H9 (cell line): ENCODE measurements at places on chromosomes 7 and 10.
A peak's percentile ranks its signal among the peaks of the same experiment; 100 is the strongest.

GRCh38 chr10:110835841-110836240 is 35.9 kb upstream of the PDCD4 start:
- no peak overlapping the region for H3K27ac ChIP-seq
- no peak overlapping the region for H3K4me3 ChIP-seq
- DNase-seq = no peak
- no peaks in the 10 kb centered on the region for H3K4me1 ChIP-seq
- no peaks in the 10 kb centered on the region for H3K36me3 ChIP-seq

DNA sequence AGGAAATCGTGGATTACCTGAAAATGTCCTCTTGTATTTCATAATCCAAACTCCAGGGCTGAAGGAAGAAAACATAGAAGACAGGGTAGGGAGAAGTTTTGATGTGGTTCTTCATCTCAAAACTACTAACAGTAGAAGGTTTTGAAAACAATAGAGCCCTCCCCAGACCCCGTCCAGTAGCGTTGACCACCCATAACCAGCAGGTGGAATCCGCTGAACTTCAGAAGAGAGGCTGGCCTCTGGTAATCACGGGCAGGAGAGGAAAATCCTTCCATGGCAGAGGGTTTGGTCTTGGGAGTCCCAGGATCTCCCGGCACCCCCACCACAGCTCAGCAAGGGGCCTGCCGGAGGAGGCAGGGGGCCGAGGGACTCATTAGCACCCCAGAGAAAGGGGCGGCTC is 333.4 kb upstream of the RNF32 start:
- H3K36me3 ChIP-seq = no peaks in the 10 kb centered on the region
- no peak overlapping the region for H3K4me3 ChIP-seq
- DNase-seq = no peak

DNA sequence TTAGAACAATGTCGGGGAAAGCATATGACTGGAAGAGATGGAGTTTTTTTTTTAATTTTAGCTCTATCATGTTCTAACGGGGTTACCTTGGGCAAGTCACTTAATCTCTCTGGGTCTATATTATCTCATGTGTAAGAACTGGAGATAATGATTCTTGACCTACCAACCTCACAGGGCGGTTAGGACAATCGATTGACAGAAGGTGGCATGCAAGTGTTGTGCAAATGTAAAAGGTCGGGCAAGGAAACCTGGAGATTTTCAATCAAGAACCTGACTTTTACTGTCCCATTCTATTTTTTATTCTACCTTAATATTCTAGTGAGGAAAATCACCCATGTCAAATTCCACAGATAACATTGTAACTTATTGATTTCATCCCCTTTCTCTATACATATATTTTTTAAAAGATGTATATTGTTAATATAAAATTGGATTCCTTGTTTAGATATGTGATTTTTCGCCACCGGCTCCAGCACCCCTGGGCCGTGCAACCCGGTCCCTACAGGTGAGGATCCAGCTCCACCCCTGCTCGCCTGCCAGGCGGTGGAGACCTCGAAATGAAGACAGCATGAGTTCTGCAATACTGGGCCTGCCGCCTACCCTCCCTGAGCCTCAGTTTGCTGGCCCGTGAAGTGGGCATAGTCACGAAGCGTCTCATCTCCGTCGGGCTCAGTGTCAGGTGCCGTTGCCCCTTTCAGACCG is 497.6 kb upstream of the PHF14 start:
- H3K36me3 ChIP-seq = no peaks in the 10 kb centered on the region
- H3K4me1 ChIP-seq = no peaks in the 10 kb centered on the region
- no peaks in the 10 kb centered on the region for H3K27me3 ChIP-seq
- no peak overlapping the region for H3K4me3 ChIP-seq
- H3K27ac ChIP-seq = no peak overlapping the region

GRCh38 chr7:128167791-128168666 is 73.0 kb upstream of the LEP start:
- no peak overlapping the region for H3K27ac ChIP-seq
- H3K27me3 ChIP-seq = peaks cover 45% of the 10 kb centered on the region; the same call in 1 of the 2 replicates
- DNase-seq = peak; percentile 44
- peaks cover 4% of the 10 kb centered on the region; the same call in 1 of the 2 replicates for H3K4me1 ChIP-seq

DNA sequence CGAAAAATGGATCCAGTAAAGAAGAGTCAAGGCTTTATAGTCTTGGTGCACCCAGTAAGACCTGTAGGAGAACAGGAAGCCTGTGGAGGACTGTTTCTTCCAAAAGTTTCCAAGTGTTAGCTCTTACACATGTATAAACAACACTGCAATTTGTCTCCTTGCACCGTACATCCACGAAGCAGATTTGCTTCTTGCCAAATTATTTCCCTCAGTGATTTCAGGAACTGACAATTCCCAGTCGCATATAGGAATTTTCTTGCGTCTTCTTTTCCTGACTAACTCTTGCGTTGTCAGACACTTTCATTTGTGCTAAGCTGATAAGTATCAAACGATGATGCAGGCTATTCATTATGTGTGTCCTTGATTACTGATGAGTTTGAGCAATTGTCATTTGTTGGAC is 182.1 kb downstream of the PKD1L1 start:
- H3K4me3 ChIP-seq = no peak overlapping the region
- H3K36me3 ChIP-seq = no peaks in the 10 kb centered on the region
- no peaks in the 10 kb centered on the region for H3K4me1 ChIP-seq
- no peak overlapping the region for H3K27ac ChIP-seq
- no peak for DNase-seq

DNA sequence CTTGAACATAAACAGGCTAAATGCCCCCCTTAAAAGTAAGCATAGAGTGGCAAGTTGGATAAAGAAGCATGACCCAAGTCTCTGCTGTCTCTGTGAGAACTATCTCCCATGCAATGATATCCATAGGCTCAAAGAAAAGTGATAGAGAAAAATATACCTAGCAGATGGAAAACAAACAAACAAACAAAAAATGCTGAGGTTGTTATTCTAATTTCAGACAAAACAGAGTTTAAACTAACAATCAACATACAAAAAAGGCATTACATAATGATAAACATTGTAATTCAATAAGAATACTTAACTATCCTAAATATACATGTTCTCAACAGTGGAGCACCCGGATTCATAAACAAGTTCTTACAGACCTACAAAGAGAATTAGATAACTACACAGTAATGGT is 626.2 kb upstream of the CNTNAP2 start:
- no peak overlapping the region for H3K4me3 ChIP-seq
- no peak for DNase-seq
- peaks cover 22% of the 10 kb centered on the region for H3K36me3 ChIP-seq
- no peaks in the 10 kb centered on the region for H3K27me3 ChIP-seq
- H3K4me1 ChIP-seq = no peaks in the 10 kb centered on the region
